Activated CD4-positive, CD25-positive, alpha-beta regulatory T cell treated with anti-CD3 and anti-CD28 coated beads, Interleukin-2, amount 50 U/mL, for 24 hours (primary cell): ENCODE measurements at places on chromosomes 2 and 18.
A peak's percentile ranks its signal among the peaks of the same experiment; 100 is the strongest.

- no peak for ATAC-seq
Measured at GRCh38 chr2:25491966-25492532, 150.3 kb upstream of the DNMT3A start.

GRCh38 chr2:237471438-237472186 lies 15.4 kb upstream of the MLPH start:
- no peak for ATAC-seq

GRCh38 chr2:35343135-35343534 lies 1012.4 kb upstream of the CRIM1 start:
- ATAC-seq, result no peak

GRCh38 chr2:155393406-155393805 lies 694.9 kb downstream of the KCNJ3 start:
- ATAC-seq, result no peak

DNA sequence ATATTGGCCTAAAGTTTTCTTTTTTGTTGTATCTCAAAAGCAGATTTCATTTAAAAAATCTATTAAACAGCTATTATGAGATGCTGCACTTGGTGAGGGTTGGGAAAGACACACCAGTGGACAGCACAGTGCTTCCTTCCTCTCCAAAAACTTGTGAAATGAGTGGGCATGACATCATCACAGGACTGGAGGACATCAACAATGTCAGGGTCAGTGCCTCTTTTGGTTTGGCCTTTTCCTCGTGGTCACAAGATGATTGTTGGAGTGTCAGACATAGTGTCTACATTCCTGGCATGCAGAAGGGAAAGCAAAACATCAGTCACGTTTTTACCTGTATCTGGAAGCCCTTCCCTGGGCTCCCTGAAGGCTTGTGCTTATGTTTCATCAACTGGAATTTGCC lies 49.6 kb downstream of the IL1R2 start:
- ATAC-seq, result no peak

- no peak for ATAC-seq
Measured at GRCh38 chr18:40404284-40404683, 1550.8 kb upstream of the PIK3C3 start.

- peak; percentile 22 for ATAC-seq
Measured at GRCh38 chr2:23381084-23381483, 3.9 kb upstream of the KLHL29 start.

DNA sequence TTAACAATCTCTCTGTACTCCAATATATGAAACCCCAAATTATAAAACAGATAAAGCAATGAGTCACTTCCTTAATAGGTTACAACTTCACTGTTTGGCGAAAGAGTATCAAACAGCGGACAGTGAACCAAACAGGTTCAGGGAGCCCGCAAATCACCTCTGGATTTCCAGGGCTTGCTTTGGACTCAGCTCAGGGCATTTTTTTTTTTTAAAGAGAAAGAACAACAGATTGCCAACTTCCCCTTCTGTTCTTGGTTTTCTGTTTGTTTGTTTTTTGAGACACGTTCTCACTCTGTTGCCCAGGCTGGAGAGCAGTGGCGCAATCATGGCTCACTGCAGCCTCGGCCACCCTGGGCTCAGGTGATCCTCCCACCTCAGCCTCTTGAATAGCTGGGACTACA lies 52.7 kb downstream of the ABCB11 start:
- no peak for ATAC-seq

GRCh38 chr2:138610201-138610953 lies 108.8 kb downstream of the SPOPL start:
- no peak for ATAC-seq

DNA sequence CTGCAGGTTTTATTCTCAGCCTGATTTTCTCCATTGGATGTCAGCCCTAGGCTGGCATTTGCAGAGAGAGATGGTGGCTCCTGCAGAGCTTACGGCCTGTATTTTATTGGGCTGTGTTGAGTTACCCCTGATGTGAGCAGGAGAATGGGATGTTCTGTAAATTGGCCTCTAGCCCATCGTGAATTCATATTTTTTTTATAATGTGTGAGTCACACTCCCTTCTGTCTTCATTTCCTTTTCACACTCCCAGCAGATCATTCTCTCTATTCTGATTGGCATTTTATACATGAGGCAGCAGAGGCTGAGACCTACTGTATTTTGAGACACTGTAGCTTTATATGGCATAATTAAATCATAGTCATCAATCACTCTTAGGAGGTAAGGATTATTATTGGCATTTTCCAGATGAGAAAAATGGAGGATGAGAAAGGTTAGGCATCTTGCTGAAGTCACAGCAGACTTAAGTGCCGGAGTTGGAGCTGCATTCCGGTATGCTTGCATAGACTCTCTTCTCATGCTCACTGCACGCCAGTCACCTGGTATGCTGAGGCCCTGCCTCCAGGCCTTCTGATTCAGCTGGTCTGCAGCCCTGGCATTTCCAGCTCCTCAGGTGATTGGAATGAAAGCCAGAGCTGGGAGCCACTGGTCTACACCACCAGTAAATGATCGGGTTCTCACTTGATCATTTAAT lies 142.4 kb downstream of the NEDD4L start:
- no peak for ATAC-seq

- no peak for ATAC-seq
Measured at GRCh38 chr2:238589591-238590460, 163.1 kb downstream of the ASB1 start.

- ATAC-seq, result peak; percentile 50
Measured at GRCh38 chr2:9641641-9642040, 10.8 kb upstream of the YWHAQ start.

- ATAC-seq, result no peak
Measured at GRCh38 chr18:53153281-53153680, 813.3 kb downstream of the DCC start.
